ENCODE measurements at places on chromosomes 1 and 21.

- no peak for DNase-seq
These were observed 207.2 kb downstream of the TOMM20 start for GRCh38 chr1:234921266-234922062.

DNA sequence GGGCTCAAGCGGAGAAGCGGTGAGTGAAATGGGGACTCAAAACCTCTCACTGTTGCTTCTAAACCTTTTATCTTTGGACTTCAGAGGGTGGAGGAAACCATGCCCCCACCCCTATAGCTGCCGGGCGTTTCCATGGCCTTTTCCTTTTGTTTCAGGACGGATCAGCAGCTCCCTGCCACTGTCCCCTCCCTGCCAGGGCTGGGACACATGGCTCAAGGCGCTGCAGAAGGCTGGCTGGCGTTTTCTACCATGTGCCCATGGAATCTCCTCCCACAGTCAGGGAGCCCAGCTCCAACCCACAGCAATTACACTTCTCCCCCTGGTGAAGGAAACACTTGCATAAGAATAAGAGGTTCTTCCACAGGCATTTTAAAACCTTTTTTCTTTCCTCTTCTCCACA lies 812.7 kb downstream of the PLA2G4A start:
- no peak for DNase-seq

- no peak for DNase-seq
These were observed 99.9 kb downstream of the BEND5 start for GRCh38 chr1:48676822-48677221.

- no peak for DNase-seq
These were observed 1.9 kb downstream of the TMEM53 start for GRCh38 chr1:44672254-44672955.

- no peak for DNase-seq
These were observed 1.6 kb downstream of the EPS8L3 start for GRCh38 chr1:109762039-109762585.

DNA sequence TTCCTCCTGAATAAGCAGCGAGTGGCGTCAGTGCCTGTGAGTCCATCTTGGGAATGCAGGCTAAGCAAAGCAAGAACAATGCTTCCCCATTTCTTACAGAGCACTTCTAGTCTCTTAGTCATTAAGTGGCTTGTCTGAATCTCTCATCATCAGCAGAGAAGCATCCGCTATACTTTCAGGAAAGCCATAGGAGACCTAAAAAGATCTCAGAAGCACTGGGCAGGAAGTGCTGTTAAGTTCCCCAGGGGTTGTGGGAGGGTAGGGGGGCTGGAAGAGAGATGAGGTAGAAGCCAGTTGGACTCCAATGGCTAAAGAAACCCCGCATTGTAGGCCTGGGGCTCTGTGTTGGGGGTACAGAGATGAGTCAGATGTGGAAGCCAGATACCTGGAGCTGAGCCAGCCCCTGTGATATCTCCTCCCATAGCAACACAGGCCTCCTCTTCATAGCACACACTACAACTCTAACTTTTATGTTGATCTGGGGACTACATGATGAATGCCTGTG lies 44.9 kb downstream of the SYT6 start:
- no peak for DNase-seq

DNA sequence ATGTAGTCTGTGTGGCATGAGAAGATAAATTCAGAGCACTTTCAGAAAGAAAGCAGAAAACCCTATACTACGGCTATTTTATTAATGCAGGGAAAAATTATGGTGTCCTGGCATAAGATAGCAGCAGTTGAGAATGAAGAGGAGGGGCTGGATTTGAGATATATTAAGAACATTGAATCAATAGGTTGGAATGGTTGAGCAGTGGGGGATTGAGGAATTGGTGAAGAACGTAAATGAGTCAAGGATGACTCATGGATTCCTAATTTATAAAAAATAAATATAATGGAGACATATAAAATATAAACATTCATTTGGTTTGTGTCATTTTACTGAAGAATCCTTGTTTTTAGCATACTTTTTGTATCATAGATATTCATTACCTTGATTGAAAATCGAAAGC lies 234.3 kb upstream of the ADAMTS5 start:
- no peak for DNase-seq

DNA sequence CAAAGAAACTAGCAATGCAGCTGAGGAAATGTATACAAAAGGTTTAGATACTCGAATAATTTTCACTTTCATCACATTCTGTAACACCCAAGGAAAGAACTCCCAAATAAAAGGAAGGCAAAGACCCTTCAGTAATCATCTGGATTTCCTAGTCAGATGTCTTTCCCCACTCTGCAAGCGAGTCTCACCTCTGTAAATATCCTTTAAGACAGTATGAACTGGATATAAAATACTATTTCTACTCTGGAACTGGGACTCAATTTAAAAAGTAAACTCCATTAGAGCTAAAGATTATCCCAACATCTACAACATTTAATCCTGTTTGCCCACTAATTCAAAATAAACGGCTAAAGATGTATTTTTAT lies 27.0 kb downstream of the C2CD2 start:
- no peak for DNase-seq

GRCh38 chr1:67887146-67887545 lies 53.9 kb upstream of the GNG12 start:
- DNase-seq: no peak

DNA sequence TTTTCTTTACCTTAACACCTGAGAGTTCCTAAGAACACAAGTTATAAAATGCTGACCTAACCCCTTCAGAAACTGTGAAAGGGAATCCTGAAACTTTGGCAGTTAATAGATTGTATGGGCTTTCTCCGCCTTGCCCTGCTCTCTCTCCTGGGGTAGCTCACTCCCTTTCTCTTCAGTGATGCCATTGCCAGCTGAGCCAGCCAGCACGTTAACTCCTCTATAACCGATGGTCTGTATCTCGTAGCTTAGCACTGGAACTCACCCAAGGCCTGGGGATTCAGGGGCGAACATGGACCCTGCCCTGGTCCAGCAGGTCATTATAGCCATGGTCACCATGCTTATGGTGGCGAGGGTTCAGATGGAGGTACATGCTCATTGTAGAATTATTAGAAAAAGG lies 40.7 kb downstream of the TRAPPC10 start:
- no peak for DNase-seq

DNA sequence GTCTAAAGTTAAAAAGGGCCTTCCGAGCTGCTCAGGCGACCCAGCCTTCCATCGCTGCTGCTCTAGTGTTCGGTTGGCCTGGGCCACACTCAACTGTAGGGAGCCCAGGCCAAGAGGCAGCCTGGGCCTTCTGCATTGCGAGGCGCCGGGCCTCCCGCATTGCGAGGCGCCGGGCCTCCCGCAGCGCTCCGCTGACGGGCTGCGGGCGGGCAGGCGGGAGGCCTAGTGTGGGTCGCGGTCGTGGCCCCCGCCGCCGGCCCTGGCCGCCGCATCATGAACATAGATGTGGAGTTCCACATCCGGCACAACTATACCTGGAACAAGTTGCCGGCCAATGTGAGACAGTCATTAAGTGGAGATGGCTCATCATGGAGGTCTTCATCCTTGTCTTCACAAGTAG lies 48.3 kb downstream of the PPIAL4G start:
- no peak for DNase-seq

- DNase-seq: no peak
These were observed 1.4 kb upstream of the HEYL start for GRCh38 chr1:39640861-39641260.

- DNase-seq: no peak
These were observed 93.2 kb downstream of the ARHGEF10L start for GRCh38 chr1:17632541-17633184.

DNA sequence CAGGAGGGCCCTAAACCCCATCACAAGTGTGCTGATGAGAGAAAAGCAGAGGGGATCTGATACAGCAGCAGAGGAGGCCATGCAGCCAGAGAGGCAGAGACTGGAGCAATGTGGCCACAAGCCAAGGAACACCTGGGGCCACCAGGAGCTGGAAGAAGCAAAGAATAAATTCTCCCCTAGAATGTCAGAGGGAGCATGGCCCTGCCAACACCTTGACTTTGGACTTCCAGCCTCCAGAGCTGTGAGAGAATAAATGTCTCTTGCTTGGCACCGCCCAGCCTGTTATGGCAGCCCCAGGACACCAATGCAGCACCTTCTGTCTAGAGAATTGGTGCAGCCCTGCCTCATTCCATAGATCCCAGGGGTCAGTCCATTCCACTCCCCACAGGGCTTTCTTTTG lies 25.3 kb downstream of the UBASH3A start:
- no peak for DNase-seq

- DNase-seq: no peak
These were observed 32.0 kb downstream of the SUSD4 start for GRCh38 chr1:223331929-223332328.

- no peak for DNase-seq
These were observed 78.6 kb downstream of the IVNS1ABP start for GRCh38 chr1:185238447-185238846.

- no peak for DNase-seq
These were observed 1043.8 kb downstream of the PLA2G4A start for GRCh38 chr1:187872550-187872949.

- no peak for DNase-seq
These were observed 1.3 kb downstream of the ST6GALNAC3 start for GRCh38 chr1:76075877-76076276.

Data from stimulated activated CD8-positive, alpha-beta memory T cell treated with anti-CD3 and anti-CD28 coated beads, Interleukin-2, amount 100 ng/mL, for 1 hour (primary cell).